Effector memory CD8-positive, alpha-beta T cell (primary cell): ENCODE measurements at places on chromosomes 6 and 20.
A peak's percentile ranks its signal among the peaks of the same experiment; 100 is the strongest.

- no peak for DNase-seq
- no peaks in the 10 kb centered on the region for H3K27me3 ChIP-seq
- H3K4me3 ChIP-seq = no peak overlapping the region
- H3K27ac ChIP-seq = no peak overlapping the region
- H3K4me1 ChIP-seq = no peaks in the 10 kb centered on the region
- H3K36me3 ChIP-seq = no peaks in the 10 kb centered on the region
Measured at GRCh38 chr20:16035576-16035975, 537.7 kb downstream of the KIF16B start.

DNA sequence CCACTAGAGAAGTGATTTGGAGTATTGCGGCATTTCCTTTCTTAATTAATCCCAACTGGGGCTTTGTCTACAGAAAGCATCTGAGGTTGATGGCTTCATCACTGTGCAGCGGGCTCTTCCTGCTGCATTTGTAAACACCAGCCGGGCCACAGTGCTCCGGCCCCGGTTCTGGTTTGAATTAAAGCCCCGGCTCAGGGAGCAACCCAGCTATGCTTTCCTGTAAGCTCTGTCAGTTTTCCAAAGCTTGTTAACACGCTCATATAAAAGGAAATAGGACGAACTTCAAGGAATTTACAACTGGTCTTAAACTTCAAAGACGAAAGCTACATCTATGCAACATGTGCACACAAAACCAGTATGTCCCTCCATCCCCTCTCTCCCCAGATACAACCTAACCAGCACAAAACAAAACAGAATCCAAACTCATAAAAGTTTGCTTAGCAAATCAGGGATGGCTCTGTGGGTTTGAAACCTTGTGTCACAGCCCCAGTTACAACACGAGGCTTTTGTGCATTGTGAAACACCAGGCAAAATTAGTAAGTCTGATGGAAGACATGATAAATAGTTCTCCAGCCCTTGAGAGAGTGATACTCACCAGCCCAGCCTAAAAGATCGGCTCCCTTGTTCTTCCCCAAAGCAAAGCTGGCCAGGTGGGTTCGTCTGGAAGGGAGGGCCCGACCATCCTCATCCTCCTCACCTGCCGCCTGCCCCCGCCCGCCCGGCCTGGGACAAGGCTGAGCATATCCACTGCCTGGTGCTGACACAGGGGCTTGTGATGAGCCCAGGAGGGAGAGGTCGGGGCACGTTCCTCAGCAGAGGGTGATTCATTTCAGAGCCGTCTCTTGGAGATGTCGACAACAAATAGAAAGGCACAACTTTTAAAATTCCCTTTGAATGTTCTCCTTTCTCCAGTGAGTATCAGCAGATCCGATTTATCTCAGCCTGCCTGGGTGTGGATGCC is 197.9 kb downstream of the TFAP2C start:
- H3K4me1 ChIP-seq = no peaks in the 10 kb centered on the region
- no peak for DNase-seq
- H3K36me3 ChIP-seq = no peaks in the 10 kb centered on the region
- H3K27me3 ChIP-seq = peaks cover 32% of the 10 kb centered on the region
- no peak overlapping the region for H3K27ac ChIP-seq

DNA sequence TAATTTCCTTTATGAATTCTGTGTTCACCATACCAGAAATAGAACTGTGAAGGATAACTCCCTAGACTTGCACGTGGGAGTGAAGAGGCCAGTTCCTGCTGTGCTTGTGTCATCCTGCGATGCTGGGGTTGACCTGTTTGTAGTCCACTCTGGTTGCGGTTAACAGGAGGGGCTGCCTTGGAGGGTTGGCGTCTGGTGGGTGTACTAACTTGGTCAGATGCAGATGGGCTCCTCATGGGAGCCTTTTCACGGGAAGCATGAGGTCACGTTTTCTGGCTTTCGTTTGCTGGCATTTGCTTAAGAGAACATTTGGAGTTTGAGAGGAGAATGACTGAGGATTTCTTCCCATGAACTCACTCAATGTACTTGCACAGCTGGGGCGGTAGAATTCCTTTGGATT is 41.2 kb downstream of the IGF2R start:
- no peak for DNase-seq
- H3K27ac ChIP-seq = no peak overlapping the region
- H3K27me3 ChIP-seq = no peaks in the 10 kb centered on the region
- no peak overlapping the region for H3K4me3 ChIP-seq
- H3K4me1 ChIP-seq = peaks cover 31% of the 10 kb centered on the region

DNA sequence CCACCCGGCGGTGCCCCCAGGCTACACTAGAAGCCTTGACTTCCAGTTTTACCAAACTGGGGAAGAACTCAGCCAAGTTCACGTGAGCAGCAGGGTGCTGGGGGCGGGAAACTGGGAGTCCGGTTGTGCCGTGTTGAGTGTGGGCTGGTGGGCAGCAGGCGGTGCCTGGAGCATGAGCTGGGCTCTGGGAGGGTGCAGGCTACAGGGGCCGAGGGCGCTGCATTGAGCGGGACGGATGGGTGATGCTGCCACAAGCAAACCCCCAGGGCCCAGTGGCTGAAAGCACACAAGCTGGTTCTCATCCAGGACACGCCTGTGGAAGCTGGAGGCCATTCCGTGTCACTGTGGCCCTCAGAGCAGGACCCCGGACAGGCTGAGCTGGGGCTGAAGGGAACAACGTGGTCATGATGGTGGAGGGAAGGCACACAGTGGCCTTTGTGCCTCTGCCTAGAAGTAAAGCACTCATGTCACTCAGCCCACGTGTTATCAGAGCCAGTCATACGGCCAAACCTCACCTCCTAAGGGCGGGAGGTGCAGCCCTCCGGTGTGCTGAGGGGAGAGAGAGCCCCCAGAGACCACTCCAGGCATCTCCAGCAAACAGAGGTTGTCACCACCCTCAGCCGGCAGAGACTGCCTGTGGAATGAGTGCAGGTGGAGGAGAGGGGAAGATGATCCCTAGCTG is 29.5 kb downstream of the RBM38 start:
- H3K27me3 ChIP-seq = no peaks in the 10 kb centered on the region
- H3K27ac ChIP-seq = no peak overlapping the region
- peaks cover 18% of the 10 kb centered on the region for H3K4me1 ChIP-seq
- H3K36me3 ChIP-seq = peaks cover 3% of the 10 kb centered on the region

GRCh38 chr6:30814146-30815040 is 69.9 kb upstream of the DDR1 start:
- peak overlapping the region; percentile 1 for H3K4me3 ChIP-seq
- H3K36me3 ChIP-seq = no peaks in the 10 kb centered on the region
- H3K27ac ChIP-seq = no peak overlapping the region

GRCh38 chr20:13325033-13325432 is 104.0 kb downstream of the ISM1 start:
- peaks cover 9% of the 10 kb centered on the region for H3K27me3 ChIP-seq
- H3K36me3 ChIP-seq = no peaks in the 10 kb centered on the region
- DNase-seq = no peak
- no peak overlapping the region for H3K27ac ChIP-seq

- no peaks in the 10 kb centered on the region for H3K27me3 ChIP-seq
- no peak overlapping the region for H3K4me3 ChIP-seq
- peaks cover 5% of the 10 kb centered on the region for H3K4me1 ChIP-seq
Measured at GRCh38 chr20:20038586-20038985, 13.7 kb downstream of the CRNKL1 start.

GRCh38 chr6:162942866-162943265 is 215.1 kb downstream of the PACRG start:
- no peaks in the 10 kb centered on the region for H3K27me3 ChIP-seq
- no peaks in the 10 kb centered on the region for H3K4me1 ChIP-seq
- peaks cover 2% of the 10 kb centered on the region for H3K36me3 ChIP-seq

DNA sequence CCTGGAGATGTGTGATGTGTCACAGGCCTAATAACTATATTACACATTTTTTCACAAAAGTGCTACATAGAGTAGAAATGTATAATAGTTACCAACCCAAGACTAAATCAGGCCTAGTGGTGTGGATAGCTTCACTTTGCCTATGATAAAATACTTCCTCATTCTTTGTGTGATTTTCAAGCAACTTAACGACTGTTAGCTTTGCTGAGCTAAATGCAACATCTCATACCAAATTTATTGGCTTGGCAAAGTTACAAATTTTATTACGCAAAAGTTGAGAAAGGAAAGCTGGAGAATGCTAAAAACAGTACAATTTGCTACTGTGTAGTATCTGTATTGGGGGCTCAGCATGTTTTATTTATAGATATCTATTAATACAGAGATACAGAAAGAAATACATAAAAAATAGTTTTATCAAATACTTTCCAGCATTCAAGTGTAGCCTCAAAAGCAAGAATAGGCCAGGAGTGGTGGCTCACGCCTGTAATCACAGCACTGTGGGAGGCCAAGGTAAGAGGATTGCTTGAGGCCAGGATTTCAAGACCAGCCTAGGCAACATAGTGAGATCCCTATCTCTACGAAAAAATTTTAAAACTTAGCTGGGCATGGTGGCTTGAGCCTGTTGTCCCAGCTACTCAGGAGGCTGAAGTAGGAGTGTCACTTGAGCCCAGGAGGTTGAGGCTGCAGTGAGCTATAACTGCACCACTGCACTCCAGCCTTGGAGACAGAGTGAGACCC is 3.6 kb upstream of the EDN1 start:
- H3K4me3 ChIP-seq = no peak overlapping the region
- no peaks in the 10 kb centered on the region for H3K36me3 ChIP-seq
- peaks cover 12% of the 10 kb centered on the region for H3K4me1 ChIP-seq
- DNase-seq = no peak

GRCh38 chr6:11058406-11058805 is 14.3 kb upstream of the ELOVL2 start:
- H3K36me3 ChIP-seq = no peaks in the 10 kb centered on the region
- no peaks in the 10 kb centered on the region for H3K4me1 ChIP-seq
- no peak overlapping the region for H3K4me3 ChIP-seq
- H3K27ac ChIP-seq = no peak overlapping the region
- peaks cover 39% of the 10 kb centered on the region for H3K27me3 ChIP-seq
- DNase-seq = no peak

GRCh38 chr20:24739746-24740145 is 209.3 kb upstream of the CST7 start:
- peak overlapping the region; percentile 56 for H3K27ac ChIP-seq
- H3K27me3 ChIP-seq = peaks cover 9% of the 10 kb centered on the region
- no peaks in the 10 kb centered on the region for H3K36me3 ChIP-seq
- DNase-seq = no peak
- no peak overlapping the region for H3K4me3 ChIP-seq

GRCh38 chr6:131741688-131742393 is 31.0 kb upstream of the CTAGE9 start:
- DNase-seq = no peak
- H3K27me3 ChIP-seq = no peaks in the 10 kb centered on the region
- H3K27ac ChIP-seq = no peak overlapping the region
- no peaks in the 10 kb centered on the region for H3K36me3 ChIP-seq
- H3K4me1 ChIP-seq = no peaks in the 10 kb centered on the region

DNA sequence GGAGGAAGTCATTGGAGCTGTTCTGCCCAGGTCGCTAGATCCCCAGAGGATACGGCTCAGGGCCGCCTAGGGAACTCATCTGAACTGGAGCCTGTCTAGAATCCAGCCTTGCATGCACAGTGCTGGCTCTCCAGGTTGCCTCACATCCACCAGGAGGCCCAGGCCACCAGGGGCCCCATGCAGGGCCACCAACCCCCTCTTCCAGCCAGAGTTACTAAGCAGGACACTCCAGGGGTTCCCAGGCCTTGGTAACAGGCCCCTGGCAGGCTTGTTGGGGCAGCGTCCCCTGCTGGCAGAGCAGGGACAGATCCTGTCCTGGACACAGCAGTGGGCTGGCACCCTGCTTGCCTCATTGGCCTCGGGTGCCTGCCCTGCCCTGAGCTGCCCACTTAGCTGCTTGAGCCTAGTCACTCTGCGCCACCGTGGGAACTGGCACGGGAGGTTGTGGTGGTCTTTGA is 35.3 kb downstream of the EFCAB8 start:
- DNase-seq = no peak
- no peak overlapping the region for H3K4me3 ChIP-seq
- no peaks in the 10 kb centered on the region for H3K36me3 ChIP-seq
- no peak overlapping the region for H3K27ac ChIP-seq
- H3K4me1 ChIP-seq = no peaks in the 10 kb centered on the region

DNA sequence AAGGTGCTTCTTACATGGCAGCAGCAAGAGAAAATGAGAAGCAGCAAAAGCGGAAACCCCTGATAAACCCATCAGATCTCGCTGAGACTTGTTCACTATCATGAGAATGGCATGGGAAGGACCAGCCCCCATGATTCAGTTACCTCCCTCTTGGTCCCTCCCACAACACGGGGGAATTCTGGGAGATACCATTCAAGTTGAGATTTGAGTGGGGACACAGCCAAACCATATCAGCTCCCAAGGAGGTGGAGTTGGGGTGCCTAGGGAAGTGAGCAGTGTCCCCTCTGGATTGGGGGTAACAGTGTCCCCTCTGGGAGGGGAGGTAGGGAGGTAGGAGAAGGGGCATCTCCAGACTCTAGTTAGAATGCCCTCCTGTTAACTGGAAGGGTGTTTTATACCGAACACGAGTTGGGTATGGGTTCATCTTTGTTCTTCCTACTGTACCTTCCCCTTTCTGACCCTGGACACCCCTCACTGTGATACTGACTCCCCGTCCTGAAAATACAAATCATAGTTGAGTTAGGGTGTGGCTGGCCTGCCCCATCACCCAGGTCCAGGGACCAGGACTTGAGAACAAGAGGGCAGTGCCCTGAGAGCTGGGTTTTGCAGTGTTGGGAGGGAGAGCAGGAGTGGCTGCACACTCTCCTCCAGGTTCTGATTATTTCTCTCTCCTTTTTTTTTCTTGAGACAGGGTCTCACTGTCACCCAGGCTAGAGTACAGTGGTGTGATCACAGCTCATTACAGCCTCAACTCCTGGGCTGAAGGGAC is 62.0 kb downstream of the EFCAB8 start:
- no peaks in the 10 kb centered on the region for H3K36me3 ChIP-seq
- peaks cover 2% of the 10 kb centered on the region for H3K4me1 ChIP-seq
- no peaks in the 10 kb centered on the region for H3K27me3 ChIP-seq
- no peak for DNase-seq
- H3K4me3 ChIP-seq = no peak overlapping the region
- no peak overlapping the region for H3K27ac ChIP-seq

DNA sequence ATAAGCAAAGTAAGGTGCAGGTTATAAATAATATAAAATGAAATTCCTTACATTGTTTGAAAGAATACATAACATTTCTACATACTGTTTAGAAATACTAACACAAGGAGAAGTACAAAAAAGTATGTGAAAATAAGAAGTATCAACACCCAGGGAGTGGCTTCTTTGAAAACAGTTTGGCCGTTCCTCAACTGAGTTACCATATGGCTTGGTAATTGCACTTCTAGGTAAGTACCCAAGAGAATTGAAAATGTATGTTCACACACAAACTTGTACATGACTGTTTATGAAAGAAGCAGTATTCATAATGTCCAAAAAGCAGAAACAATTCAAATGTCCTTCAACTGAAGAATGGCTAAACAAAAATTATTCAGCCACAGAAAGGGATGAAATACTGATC is 30.7 kb downstream of the PAK5 start:
- no peak for DNase-seq
- no peaks in the 10 kb centered on the region for H3K27me3 ChIP-seq
- no peak overlapping the region for H3K27ac ChIP-seq
- no peaks in the 10 kb centered on the region for H3K4me1 ChIP-seq

DNA sequence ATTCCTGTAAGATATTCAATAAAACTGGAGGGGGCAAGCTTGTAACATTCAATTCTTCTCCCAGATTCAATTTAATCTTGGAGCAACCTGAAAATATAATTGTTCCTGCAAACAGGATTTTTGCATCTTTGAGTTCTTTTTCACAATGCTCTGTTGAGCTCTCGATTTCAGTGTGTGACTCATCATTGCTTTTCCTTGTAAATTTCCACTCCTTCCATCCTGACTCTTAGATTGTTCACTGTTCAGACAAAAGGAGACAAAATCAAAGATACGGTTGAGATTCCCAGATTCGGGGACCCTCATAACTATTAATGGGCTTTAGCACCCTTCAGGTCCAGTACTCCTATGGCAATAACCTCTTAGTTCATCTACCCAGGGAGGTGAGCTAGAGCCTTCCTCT is 571.9 kb upstream of the CHD6 start:
- no peak overlapping the region for H3K4me3 ChIP-seq
- DNase-seq = no peak
- H3K27ac ChIP-seq = no peak overlapping the region
- H3K4me1 ChIP-seq = no peaks in the 10 kb centered on the region
